ENCODE measurements at places on chromosomes 16 and 17. TPM values are rescaled to one million over a fixed set of nuclear protein-coding genes. Genes with fewer than 3 reads are reported as not detected.

SLC13A2 gene
- total RNA-seq = not detected

PMFBP1 gene
- 1.2 TPM for total RNA-seq

GLIS2 gene
- total RNA-seq = 17.4 TPM

HBM gene
- total RNA-seq = not detected

NPIPA7 gene
- 8.6 TPM for total RNA-seq

STH gene
- total RNA-seq = not detected

PLLP gene
- total RNA-seq = 2.3 TPM

ANKFN1 gene
- not detected for total RNA-seq

MRC2 gene
- 23.0 TPM for total RNA-seq

FBXL16 gene
- 10.3 TPM for total RNA-seq

TEKT1 gene
- total RNA-seq = not detected

SREBF1 gene
- 69.9 TPM for total RNA-seq

DNA sequence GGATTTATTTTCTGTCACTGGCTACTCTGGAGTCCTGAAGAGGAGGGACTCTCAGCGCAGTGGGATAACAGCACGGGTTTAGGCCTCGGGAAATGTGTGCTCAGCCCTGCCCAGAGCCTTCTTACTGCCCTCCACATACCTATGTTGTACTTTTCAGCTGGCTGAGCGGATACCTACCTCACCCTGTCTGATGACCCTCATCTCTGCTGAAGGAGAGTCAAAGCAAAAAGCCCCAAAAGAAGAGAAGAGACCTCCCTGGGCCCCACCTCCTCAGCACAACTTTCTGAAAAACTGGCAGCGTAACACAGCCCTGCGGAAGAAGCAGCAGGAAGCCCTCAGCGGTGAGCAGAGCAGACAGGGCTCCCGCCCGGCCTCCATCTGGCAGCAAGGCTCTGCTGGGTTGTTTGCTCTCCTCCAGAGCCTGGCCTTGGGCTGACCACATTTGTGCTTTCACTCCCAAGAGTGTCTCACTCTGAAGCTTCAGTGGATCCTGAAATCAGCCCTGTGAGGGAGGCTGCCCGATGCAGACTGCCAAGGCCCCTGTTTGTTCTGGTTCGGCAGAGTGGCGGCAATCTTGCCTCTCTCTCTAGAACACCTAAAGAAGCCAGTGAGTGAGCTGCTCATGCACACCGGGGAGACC, 10.3 kb downstream of the MYCBPAP start:
- DNase-seq = no peak

DNA sequence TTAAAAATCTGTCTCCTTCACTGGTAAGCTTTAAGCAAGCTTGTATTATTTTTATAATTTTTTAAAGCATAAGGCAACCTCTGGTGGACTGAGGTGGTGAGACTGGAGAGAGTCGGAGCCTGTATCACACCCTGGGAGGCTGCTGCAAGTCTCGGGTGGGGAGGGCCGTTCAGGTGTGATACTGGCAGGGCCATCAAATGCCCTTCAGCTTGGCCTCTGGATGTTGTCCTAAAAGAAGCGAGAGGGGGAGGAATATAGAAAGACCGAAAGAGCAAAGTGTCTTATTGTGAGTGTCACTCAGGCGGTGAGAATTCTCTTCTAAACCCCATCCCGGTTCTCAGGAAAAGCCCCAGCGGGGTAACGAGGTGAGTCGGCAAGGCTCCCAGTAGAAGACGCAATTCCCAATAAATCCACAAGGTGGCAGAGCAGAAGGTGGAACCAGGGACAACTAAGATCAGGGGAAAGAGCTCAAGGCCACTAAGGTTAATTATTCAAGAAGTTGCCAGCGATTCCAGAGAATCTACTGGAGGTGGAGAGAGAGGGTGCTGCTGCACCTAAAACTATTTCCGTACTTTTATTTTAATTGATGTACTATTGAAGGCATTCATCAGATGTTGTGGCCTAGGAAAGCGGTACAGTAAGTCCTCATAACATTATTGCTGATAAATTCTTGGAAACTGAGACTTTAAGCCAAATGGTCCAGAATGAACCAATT, 14.1 kb downstream of the C17orf67 start:
- peak; percentile 93 for DNase-seq

DNA sequence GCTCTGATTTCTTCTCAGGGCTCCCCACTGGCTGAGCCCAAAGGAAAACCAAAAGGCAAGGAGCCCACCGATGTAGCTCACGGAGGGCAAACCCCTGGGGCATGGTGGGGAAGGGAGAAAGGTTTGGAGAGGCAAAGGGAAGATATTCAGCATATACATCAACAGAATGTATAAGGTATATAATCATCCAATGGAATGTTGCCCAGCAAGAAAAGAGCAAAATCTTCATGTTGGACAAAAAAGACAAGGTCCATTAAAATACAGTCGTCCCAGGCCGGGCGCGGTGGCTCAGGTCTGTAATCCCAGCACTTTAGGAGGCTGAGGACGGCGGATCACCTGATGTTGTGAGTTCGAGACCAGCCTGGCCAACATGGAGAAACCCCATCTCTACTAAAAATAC, 1.6 kb downstream of the CPPED1 start:
- DNase-seq = no peak

- no peak for DNase-seq
Observed at GRCh38 chr16:64409783-64410210, 712.1 kb downstream of the CDH11 start.

GRCh38 chr17:45284176-45285140, 22.6 kb upstream of the SPATA32 start:
- peak; percentile 67 for DNase-seq

- DNase-seq = peak; percentile 61
Observed at GRCh38 chr16:89599451-89599858, 14.0 kb upstream of the DPEP1 start.

DNA sequence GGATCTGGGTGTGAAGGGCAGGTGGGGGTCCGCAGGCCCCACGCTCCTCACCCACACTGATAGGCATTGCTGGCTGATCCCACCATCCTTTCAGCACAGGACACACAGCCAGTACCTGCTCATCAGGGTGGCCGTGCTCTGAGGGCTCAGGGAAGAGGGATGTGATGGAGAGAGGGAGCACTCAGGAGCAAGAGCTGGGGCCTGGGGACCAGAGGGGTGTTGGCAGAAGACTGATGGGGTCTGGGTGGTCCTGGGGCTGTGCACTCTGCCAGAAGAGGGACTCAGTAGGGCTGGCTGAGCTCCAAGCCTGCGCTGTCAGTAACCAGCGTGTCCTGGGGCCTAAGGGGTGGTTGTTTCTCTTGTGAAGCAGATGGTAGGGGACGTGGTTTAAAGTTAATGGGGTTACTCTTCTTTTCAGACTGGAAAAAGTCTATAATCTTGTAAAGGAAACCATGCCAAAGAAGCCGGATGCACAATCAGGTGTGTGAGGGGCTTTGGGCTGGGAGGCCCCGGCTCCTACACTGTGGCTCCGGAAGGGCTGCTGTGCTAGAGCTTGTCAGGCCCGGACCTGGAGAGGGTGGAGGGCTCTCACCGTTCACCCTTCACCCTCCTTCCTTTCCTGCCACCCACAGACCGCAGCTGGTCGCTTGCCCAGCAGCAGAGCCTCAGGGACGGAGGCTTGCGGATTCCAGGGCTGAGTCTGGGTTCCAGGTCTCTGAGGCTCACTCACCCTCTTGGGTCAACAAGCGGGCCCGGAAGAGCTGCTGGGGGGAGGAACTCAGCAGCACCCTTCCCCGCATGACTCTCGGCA, 27.8 kb downstream of the POLR3E start:
- DNase-seq = no peak

GRCh38 chr16:84361546-84361945, 6.8 kb upstream of the ATP2C2 start:
- DNase-seq = no peak

DNA sequence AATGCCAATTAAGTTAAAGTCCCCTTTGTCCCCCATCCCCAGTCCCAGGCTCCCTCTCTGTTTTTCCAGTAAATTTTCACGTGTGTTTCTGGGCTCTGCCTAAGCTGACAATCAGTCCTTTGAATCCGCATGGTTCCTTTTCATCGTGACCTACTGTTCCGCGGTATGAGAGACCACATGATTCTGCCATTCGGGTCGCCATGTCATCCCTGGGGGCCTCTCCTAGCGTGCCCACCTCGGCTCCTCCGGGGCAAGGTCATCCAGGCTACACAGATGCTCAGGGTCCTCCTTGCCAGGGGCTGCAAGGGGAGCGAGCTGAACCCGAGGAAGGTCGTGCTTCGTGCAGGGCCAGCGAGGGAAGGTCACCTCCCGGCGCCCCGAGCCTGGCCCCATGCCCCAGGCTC, 157.6 kb downstream of the RAB11FIP4 start:
- DNase-seq = no peak

GRCh38 chr16:86297866-86298757, 212.2 kb upstream of the FOXF1 start:
- no peak for DNase-seq

- DNase-seq = no peak
Observed at GRCh38 chr17:44910231-44911106, 4.8 kb downstream of the GFAP start.

GRCh38 chr16:56970934-56971767, 9.4 kb downstream of the CETP start:
- DNase-seq = no peak

DNA sequence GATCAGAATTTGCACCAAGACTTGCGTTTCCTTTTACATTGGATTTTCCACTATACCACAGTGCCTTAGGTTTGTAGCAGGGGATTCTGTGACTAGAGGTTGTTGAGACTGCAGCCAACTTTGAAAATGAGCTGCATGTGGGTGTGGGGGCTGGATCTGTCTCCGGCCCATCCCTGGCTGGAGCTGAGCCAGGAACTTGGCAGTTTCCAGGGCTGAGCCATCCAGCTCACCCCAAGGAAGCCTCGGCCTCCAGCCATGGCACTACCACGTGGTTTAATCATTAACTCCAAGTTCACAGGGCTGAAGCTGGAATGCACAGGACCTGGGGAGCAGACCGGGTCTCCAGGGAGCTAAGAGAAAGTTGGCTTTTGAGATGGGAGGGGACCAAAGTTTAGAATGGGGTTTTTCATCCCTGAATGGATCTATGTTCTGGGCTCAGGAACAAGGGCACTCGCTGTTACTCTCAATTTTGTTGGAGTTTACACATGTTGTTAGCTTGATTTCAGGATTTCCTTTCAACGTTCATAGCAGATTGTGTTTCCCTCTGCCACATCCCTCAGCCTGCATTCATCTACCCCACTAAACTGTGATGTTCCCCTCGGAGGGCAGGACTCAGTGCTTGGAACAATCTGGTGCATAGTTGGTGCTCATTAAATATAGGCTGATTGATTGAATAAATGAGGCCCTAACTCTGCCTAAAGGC, 42.3 kb upstream of the HNF1B start:
- no peak for DNase-seq

All from H1 (cell line).